ENCODE measurements at places on chromosomes 4 and X. TPM values are rescaled to one million over a fixed set of nuclear protein-coding genes. Genes with fewer than 3 reads are reported as not detected.

GRCh38 chr4:140851032-140851636 is 94.9 kb upstream of the TBC1D9 start:
- no peaks in the 10 kb centered on the region for H3K36me3 ChIP-seq
- peak; percentile 63 for DNase-seq
- no peak overlapping the region for H3K27ac ChIP-seq
- H3K27me3 ChIP-seq: no peaks in the 10 kb centered on the region
- H3K4me1 ChIP-seq: peaks cover 5% of the 10 kb centered on the region

DNA sequence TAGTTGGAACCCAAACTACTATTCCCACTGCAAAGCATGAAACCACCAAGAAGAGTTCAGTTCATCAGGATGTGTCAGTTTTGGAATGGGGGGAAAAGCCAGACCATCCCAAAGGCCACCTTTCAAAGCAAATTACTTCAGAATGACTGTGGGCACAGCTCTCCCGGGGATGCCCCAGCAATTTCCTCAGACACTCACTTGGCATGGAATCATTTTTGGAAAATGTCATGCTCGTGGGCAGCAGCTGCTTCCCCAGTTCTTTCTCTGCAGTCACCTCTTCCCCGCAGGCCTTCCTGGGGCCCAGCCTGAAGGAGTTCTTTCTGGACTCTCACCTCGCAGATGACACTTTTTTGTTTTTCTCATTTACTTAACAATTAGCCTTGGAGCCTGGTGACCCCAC is 350.3 kb downstream of the NR3C2 start:
- no peak overlapping the region for H3K4me3 ChIP-seq
- no peaks in the 10 kb centered on the region for H3K36me3 ChIP-seq
- H3K4me1 ChIP-seq: peaks cover 24% of the 10 kb centered on the region
- no peaks in the 10 kb centered on the region for H3K27me3 ChIP-seq
- no peak for DNase-seq

GRCh38 chr4:81740487-81740886 is 268.8 kb upstream of the RASGEF1B start:
- no peak overlapping the region for H3K4me3 ChIP-seq
- H3K36me3 ChIP-seq: no peaks in the 10 kb centered on the region
- DNase-seq: no peak
- H3K27ac ChIP-seq: no peak overlapping the region
- H3K27me3 ChIP-seq: no peaks in the 10 kb centered on the region

DNA sequence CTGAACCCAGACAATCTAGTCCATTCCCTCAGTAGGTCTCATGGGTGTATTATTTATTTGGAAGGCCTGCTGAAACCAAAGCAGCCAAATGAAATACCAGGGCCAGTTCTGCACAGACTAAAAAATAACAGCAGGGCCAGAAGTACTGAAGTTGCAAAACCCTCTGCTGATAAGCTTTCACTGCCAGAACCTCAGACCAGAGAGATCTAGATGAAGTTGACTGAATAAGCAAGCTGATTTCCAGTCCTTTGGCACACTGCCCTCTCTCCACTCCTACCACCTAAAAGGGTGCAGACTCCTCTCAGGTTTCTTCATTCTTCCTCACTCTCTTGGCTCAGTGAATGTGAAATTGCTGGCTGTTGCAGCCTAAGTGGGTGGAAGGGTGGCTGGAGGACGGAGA is 276.7 kb upstream of the KLF3 start:
- H3K4me3 ChIP-seq: no peak overlapping the region
- H3K27me3 ChIP-seq: no peaks in the 10 kb centered on the region
- H3K36me3 ChIP-seq: no peaks in the 10 kb centered on the region
- H3K27ac ChIP-seq: no peak overlapping the region
- DNase-seq: peak; percentile 43

DNA sequence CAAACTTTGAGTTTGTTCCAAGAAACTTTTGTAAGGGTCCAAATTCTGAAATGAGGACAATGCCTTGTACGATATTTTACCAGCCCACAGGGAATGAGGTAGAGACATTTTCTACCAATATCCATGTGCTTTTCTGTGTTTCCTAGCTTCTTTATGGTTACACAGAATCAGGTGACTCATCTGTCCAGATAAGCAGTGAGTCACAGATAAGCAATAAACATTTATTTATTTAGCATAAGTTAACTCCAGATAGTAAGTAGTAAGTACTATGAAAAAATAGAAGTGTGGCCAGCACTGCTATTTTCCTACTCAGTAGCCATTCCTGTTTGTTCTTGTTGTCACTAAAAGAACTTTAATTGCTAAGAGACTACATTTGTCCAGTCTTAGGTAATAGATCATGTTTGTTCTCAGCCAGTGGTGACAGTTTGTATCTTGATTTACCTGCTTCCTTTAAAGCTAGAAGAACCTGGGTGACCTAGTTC is 7.4 kb downstream of the AFF1 start:
- no peaks in the 10 kb centered on the region for H3K36me3 ChIP-seq
- H3K27me3 ChIP-seq: no peaks in the 10 kb centered on the region
- DNase-seq: no peak
- no peak overlapping the region for H3K27ac ChIP-seq

Gene MOB1B
- total RNA-seq: 22.4 TPM

Gene REELD1
- 0.25 TPM for total RNA-seq

Data from heart right ventricle (tissue), 16 donors.